ENCODE measurements at places on chromosomes 4 and X. TPM values are rescaled to one million over a fixed set of nuclear protein-coding genes. Genes with fewer than 3 reads are reported as not detected.

Gene NLRP2B
- not detected for total RNA-seq

Gene FRMPD4
- total RNA-seq: 1.7 TPM

Gene DTHD1
- not detected for total RNA-seq

Gene MAGEA2B
- not detected for total RNA-seq

Gene TCEAL7
- total RNA-seq: 31.7 TPM

Gene SERPINA7
- total RNA-seq: not detected

Gene DMRTC1B
- not detected for total RNA-seq
